ENCODE measurements at places on chromosomes 3 and 15.

DNA sequence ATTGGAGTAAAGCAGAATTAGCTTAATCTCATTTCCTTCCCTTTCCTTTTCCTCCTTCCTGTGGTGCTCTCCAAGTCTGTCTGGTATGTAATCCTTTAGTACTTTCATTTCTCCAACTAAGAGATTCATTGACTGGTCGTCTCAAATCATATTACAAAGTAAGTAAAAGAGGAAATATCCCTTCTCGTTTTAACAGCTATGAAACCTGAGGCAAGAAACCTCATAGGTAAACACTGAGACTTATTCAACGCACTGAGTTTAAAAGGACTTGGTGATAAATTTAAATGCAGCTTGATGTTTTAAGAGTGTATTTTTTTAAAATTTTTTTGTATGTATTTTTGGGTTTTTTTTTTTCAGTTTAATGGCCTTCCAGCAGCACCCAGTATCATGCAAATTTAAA lies 117.2 kb upstream of the LRRC3B start:
- DNase-seq: no peak

- no peak for DNase-seq
Measured at GRCh38 chr15:48282216-48282615, 49.0 kb upstream of the DUT start.

- DNase-seq: no peak
Measured at GRCh38 chr3:43873723-43874122, 183.0 kb downstream of the ABHD5 start.

- no peak for DNase-seq
Measured at GRCh38 chr15:48925714-48926223, 38.0 kb downstream of the SHC4 start.

- no peak for DNase-seq
Measured at GRCh38 chr3:27728195-27729087, 6.3 kb upstream of the EOMES start.

GRCh38 chr3:185630182-185630622 lies 44.1 kb downstream of the SENP2 start:
- DNase-seq: no peak

DNA sequence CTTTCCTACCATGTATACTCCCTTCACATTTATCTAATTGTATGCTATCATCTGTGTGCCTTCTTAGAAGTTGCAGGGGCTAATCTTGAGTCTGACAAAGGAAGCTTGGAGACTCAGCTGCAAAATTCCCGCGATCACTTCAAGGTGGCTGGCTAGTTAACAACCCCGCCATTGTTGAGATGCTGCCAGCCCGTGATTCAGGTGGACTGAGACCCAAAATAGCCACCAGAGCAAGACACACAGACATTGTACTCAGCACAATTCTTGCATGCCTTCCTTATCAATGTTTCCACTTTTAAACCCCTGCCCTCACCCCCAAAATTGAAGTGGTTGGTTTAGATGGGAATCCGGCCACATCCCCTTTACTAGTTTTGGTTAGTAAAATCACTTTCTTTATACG lies 225.8 kb upstream of the ZNF717 start:
- DNase-seq: no peak

- no peak for DNase-seq
Measured at GRCh38 chr3:113717818-113718217, 21.4 kb upstream of the USF3 start.

- DNase-seq: no peak
Measured at GRCh38 chr3:127820826-127821313, 1.4 kb downstream of the MGLL start.

DNA sequence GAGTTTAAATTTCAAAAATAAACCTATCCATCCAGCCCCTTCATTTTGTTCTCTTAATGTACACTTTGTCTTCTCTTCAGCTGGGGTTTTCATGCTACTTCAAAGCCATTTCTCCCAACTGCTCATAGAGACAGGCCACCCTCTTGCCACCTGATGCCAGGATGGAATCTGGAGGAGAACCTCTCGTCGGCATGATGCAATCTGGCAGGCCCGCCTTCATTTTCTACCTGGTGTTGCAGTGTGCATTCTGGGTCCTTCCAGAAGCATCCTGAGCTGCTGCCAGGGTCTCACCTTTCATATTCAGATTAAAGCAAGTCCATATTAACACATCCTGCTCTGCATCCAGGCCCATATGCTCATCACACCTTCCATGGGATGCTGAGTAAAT lies 60.8 kb downstream of the CTNNB1 start:
- no peak for DNase-seq

GRCh38 chr3:187739094-187739560 lies 6.1 kb downstream of the BCL6 start:
- no peak for DNase-seq

GRCh38 chr3:59064276-59064675 lies 14.5 kb upstream of the CFAP20DC start:
- no peak for DNase-seq

GRCh38 chr15:74621936-74622335 lies 6.3 kb downstream of the CLK3 start:
- no peak for DNase-seq

DNA sequence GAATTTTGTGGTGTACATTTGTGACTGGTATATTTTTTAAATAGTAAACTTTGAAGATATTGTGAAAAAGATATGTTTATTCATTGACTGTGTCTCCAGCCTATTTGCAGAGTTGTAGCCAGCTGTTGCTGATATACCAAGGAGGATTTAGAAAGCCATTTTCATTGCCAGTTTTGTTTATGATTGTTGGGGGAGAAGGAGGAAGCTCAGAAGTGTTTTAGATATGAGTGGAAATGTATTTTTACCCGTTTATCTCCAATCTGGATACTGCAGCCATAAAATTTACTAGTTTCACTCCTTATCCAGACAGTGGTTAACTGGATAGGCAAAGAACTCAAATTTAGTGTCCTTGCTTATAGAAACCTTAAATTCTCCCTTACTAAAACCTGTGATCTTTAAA lies 18.8 kb downstream of the ATP11B start:
- no peak for DNase-seq

DNA sequence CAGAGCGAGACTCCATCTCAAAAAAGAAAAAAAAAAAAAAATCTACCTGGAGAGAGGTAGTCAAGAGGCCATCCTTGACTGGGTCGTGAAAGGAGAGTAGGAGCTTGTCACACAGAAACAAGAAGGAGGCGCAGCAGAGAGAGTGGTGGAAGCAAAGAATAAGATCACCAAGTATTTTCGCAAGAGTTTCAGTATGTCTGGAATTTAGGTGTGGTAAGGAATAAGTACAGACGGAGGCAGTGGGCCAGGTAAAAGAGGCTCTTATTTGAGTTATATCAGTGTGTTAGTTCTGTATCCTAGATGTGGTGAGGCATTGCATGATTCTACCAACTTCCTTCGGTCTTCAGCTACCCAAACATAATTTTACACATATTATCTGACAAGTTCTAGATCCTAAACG lies 14.6 kb upstream of the ATP10A start:
- DNase-seq: no peak

All from stimulated activated CD4-positive, alpha-beta T cell treated with anti-CD3 and anti-CD28 coated beads, Interleukin-15, amount 100 ng/mL, for 1 hour (primary cell).